ENCODE measurements at places on chromosomes 6 and 20.

GRCh38 chr20:17403461-17403860, 127.7 kb downstream of the BFSP1 start:
- H3K4me3 ChIP-seq: no peak overlapping the region
- no peak overlapping the region for H3K27ac ChIP-seq
- no peak for DNase-seq
- no peaks in the 10 kb centered on the region for H3K36me3 ChIP-seq

GRCh38 chr20:32636283-32636682, 37.5 kb downstream of the C20orf203 start:
- no peaks in the 10 kb centered on the region for H3K36me3 ChIP-seq
- DNase-seq: no peak
- H3K27me3 ChIP-seq: peaks cover 16% of the 10 kb centered on the region
- no peak overlapping the region for H3K4me3 ChIP-seq
- no peaks in the 10 kb centered on the region for H3K4me1 ChIP-seq
- H3K27ac ChIP-seq: no peak overlapping the region

DNA sequence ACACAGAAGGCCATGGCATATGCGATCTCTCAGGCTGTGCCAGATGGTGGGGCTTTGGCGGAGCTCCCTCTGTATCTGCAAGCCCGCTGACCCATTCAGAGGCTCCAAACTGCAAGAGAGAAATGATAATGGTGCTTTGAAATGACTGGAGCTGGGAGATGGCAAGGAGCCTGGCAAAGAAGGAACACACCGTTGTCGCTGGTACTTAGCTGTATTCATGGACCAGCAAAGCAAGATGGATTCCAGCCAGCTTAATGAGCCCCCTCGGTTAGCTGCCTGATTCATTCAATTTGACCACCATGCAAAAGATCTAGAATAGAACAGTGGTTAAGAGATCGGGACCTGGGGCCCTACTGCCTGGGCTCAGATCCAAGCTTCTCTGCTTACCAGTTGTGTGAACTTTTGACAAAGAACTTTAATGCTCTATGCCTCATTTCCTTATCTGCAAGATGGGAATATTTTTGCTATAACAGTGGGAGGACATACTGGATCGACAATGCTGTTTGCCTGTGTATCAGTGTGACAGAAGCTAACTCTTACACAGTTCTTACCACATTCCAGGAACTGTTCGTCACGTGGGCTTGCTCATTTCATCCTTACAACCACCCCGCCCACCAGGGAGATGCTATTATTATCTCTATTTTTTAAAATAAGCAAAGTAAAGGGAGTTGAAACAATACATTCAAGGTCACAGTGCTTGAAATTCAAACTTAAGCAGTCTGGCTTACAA, 317.8 kb upstream of the SULF2 start:
- H3K36me3 ChIP-seq: no peaks in the 10 kb centered on the region
- no peaks in the 10 kb centered on the region for H3K27me3 ChIP-seq
- no peak overlapping the region for H3K4me3 ChIP-seq
- H3K4me1 ChIP-seq: peaks cover 19% of the 10 kb centered on the region
- no peak overlapping the region for H3K27ac ChIP-seq
- no peak for DNase-seq

DNA sequence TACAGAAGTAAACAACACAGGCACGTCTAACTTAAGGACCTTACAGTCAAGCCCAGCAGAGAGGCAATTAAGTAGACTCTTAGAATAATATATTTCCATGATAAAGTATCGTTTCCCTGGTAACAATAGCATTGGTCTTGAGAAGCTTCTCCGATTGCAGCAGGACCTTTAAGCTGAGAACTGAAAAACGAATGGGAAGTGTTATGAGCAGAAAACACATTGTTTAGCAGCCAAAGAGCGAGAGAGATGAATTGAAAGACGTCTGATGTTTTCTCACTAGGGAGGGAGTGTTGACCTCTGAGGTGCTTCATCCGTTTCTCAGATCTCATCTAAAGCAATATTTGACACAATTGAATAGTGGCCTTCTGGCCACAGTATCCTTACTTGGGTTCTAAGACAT, 855 bp downstream of the BYSL start:
- H3K27ac ChIP-seq: peak overlapping the region; percentile 99
- peaks cover 28% of the 10 kb centered on the region for H3K36me3 ChIP-seq
- DNase-seq: no peak
- H3K4me3 ChIP-seq: peak overlapping the region; percentile 81
- no peaks in the 10 kb centered on the region for H3K27me3 ChIP-seq
- peaks cover 33% of the 10 kb centered on the region for H3K4me1 ChIP-seq

GRCh38 chr20:52179331-52180179, 12.0 kb downstream of the ZFP64 start:
- H3K36me3 ChIP-seq: no peaks in the 10 kb centered on the region
- no peaks in the 10 kb centered on the region for H3K27me3 ChIP-seq
- no peak for DNase-seq
- no peak overlapping the region for H3K27ac ChIP-seq
- H3K4me3 ChIP-seq: no peak overlapping the region

DNA sequence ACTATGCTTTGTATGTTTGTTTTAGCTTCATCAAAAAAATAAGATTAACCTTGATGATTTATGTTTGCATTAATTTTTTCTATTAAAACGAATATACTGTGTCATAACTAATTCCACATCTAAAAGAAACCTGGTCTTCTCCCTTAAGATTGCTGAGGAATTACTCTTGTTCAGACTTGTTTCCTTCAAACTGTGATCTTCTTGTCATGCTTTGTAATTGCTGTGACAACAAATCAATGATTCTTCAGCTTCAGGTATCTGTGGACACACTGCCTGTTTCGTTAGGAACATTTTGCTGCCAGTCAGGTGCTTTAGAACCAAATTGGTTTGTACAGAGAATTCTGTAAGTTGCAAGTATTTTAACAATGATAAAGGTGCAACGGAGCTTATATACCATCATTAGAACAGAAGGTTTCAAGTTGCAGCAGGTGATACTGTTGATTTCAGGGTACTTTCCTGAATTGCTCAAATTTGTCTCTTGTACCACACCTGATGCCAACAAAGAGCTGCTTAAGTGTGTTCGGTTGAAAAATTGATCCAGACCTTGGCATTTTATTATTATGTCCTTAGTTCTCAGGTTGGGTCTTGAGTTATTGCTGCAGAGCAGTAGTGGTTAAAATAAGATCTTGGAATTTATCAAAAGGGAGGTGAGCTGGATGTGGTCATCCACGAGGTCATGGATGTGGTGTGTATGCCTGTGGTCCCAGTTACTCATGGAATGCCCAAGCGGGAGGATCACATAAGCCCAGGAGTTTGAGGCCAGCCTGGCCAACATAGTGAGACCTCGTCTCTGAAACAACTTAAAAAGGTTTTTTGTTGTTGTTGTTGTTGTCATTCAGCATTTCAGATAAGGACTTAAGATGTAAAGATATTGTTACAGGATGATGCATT, 19.5 kb downstream of the SYTL3 start:
- H3K36me3 ChIP-seq: peaks cover 4% of the 10 kb centered on the region
- no peaks in the 10 kb centered on the region for H3K27me3 ChIP-seq
- peaks cover 71% of the 10 kb centered on the region for H3K4me1 ChIP-seq
- no peak for DNase-seq

- H3K27ac ChIP-seq: peak overlapping the region; percentile 93
- peaks cover 20% of the 10 kb centered on the region for H3K36me3 ChIP-seq
- no peak for DNase-seq
- peaks cover 19% of the 10 kb centered on the region for H3K4me1 ChIP-seq
- H3K4me3 ChIP-seq: peak overlapping the region; percentile 15
- H3K27me3 ChIP-seq: no peaks in the 10 kb centered on the region
Measured at GRCh38 chr6:32151181-32151862, 417 bp downstream of the PRRT1 start.

DNA sequence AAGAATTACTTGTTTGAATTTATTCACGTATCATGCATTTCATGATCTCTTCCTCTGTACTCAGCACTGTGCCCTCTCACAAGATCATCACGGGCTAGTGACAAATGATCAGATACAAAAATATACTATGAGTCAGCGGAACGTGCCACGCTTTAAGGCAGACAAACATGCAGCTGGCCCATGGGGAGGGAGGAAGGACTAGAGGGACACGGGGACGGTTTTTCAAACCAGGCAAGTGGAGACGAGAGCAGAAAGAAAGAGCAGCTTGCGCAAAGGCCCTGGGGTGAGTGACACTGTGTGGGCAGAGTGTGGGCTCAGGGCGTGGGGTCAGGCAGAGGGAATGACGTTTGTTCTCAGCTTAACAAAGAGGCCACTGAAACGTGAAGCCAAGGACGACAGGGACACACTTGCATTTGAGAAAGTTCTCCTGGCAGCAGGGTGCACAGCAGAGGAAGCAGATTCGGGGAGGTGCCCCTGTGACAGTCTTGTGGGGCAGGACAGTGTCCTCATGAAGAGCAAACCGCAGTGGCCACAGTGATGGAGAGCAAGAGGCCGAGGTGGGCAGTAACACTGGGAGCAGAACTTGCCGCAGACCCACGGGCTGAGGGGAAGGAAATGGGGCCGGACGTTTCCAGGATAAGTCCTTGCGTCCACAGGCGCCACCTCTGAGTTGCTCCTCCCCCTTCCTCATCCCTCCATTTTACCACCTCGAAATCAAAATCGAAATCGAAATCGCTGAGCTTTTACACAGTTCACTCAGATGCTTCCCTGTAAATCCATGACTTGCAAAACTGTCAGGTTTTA, 6.9 kb upstream of the RPS6KA2 start:
- no peak overlapping the region for H3K4me3 ChIP-seq
- no peak for DNase-seq
- H3K27me3 ChIP-seq: no peaks in the 10 kb centered on the region

- no peak overlapping the region for H3K4me3 ChIP-seq
- no peaks in the 10 kb centered on the region for H3K36me3 ChIP-seq
- no peak overlapping the region for H3K27ac ChIP-seq
- H3K27me3 ChIP-seq: no peaks in the 10 kb centered on the region
- DNase-seq: no peak
Measured at GRCh38 chr20:15655295-15655874, 917.9 kb downstream of the KIF16B start.

- peaks cover 12% of the 10 kb centered on the region for H3K4me1 ChIP-seq
- no peak for DNase-seq
- no peak overlapping the region for H3K4me3 ChIP-seq
- H3K27ac ChIP-seq: no peak overlapping the region
Measured at GRCh38 chr6:51116723-51117122, 298.1 kb downstream of the TFAP2B start.

DNA sequence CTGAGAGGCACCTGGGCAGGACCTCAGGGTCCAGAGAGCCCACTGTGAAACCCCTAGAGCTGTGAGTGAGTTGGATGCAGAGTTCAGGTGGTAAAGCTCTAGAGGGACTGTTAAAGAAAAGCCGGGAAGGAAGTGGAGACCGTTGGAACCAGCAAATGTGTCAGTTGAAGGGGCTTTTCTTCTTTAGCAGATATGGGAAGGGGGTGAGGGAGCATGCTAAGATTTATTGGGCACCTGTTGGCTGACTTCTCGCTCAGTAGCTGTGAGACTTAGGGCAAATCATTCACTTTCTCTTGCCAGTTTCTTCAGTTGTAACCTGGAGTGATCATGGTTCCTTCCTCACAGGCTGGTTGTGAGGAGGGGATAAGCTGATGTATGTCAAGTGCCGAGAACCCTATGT, 287.7 kb downstream of the DHX35 start:
- H3K36me3 ChIP-seq: no peaks in the 10 kb centered on the region
- H3K27me3 ChIP-seq: no peaks in the 10 kb centered on the region
- H3K4me1 ChIP-seq: no peaks in the 10 kb centered on the region
- no peak overlapping the region for H3K27ac ChIP-seq

DNA sequence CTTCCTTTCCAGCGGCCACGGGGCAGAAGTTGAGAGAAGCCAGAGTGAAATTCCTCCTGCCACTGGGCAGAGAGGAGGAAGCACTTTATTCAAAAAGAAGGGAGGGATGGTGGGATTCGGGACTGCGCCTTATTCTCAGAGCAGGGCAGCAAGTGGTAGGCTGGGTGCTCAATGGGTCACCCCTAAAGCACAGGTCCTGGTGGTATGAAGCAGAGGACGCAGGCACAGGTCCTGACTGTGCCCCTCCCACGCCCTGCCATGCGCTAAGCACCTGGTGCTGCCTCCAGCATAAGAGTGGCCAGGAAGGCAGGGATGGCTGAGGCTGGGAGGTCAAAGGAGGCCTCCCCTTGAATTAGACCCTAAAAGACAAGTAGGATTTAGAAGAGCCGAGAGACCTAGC, 4.9 kb upstream of the GRM4 start:
- no peak overlapping the region for H3K4me3 ChIP-seq
- H3K36me3 ChIP-seq: no peaks in the 10 kb centered on the region
- no peak overlapping the region for H3K27ac ChIP-seq
- peaks cover 8% of the 10 kb centered on the region for H3K4me1 ChIP-seq

GRCh38 chr6:144548536-144548935, 263.4 kb downstream of the UTRN start:
- DNase-seq: no peak
- H3K27me3 ChIP-seq: no peaks in the 10 kb centered on the region
- no peak overlapping the region for H3K4me3 ChIP-seq
- no peaks in the 10 kb centered on the region for H3K4me1 ChIP-seq
- no peak overlapping the region for H3K27ac ChIP-seq

GRCh38 chr6:132007474-132008190, 56.5 kb upstream of the CCN2 start:
- H3K27ac ChIP-seq: no peak overlapping the region
- DNase-seq: no peak
- H3K4me1 ChIP-seq: peaks cover 8% of the 10 kb centered on the region
- no peaks in the 10 kb centered on the region for H3K36me3 ChIP-seq
- H3K27me3 ChIP-seq: no peaks in the 10 kb centered on the region

- no peaks in the 10 kb centered on the region for H3K27me3 ChIP-seq
- DNase-seq: no peak
- no peaks in the 10 kb centered on the region for H3K4me1 ChIP-seq
- no peaks in the 10 kb centered on the region for H3K36me3 ChIP-seq
- H3K27ac ChIP-seq: no peak overlapping the region
Measured at GRCh38 chr6:146827216-146827928, 228.6 kb downstream of the ADGB start.

GRCh38 chr20:62830821-62831220, 14.0 kb downstream of the COL9A3 start:
- DNase-seq: no peak
- no peaks in the 10 kb centered on the region for H3K36me3 ChIP-seq
- peaks cover 26% of the 10 kb centered on the region for H3K4me1 ChIP-seq

DNA sequence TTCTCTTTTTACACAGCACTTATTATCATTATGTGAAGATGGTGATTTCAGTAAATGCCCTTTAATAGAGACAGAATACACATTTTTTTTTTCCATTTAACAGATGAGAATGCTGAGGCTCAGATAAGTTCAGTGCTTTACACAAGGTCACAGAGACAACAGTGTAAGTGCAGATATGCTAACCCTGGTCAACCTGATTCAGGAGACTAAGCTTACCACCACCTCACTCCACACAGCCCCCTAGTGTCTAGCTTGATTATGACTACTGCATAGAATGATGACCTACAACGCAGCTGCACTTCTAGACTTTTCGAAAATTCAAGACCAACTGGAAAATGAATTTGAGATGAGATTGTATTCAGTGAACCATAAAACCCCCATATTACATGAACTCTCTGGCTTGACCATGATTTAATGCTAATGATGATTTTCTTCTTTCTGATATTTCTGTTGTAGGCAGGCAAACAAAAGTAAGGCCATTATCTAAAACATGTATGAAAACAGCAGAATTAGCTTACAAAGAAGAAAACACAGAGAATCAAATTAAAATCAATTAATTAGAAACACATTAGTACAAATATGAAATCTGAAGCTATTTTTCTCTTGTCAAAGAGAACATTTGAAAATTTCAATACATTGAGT, 212.1 kb upstream of the PHACTR1 start:
- H3K36me3 ChIP-seq: no peaks in the 10 kb centered on the region
- peaks cover 22% of the 10 kb centered on the region for H3K4me1 ChIP-seq
- no peak overlapping the region for H3K27ac ChIP-seq
- no peaks in the 10 kb centered on the region for H3K27me3 ChIP-seq
- H3K4me3 ChIP-seq: no peak overlapping the region

- H3K27ac ChIP-seq: peak overlapping the region; percentile 74
- peak overlapping the region; percentile 51 for H3K4me3 ChIP-seq
- DNase-seq: no peak
- peaks cover 6% of the 10 kb centered on the region for H3K27me3 ChIP-seq
- H3K4me1 ChIP-seq: peaks cover 10% of the 10 kb centered on the region
- H3K36me3 ChIP-seq: no peaks in the 10 kb centered on the region
Measured at GRCh38 chr6:46014511-46015118, 1.0 kb downstream of the CLIC5 start.
